ENCODE measurements at places on chromosomes 12 and 14.

DNA sequence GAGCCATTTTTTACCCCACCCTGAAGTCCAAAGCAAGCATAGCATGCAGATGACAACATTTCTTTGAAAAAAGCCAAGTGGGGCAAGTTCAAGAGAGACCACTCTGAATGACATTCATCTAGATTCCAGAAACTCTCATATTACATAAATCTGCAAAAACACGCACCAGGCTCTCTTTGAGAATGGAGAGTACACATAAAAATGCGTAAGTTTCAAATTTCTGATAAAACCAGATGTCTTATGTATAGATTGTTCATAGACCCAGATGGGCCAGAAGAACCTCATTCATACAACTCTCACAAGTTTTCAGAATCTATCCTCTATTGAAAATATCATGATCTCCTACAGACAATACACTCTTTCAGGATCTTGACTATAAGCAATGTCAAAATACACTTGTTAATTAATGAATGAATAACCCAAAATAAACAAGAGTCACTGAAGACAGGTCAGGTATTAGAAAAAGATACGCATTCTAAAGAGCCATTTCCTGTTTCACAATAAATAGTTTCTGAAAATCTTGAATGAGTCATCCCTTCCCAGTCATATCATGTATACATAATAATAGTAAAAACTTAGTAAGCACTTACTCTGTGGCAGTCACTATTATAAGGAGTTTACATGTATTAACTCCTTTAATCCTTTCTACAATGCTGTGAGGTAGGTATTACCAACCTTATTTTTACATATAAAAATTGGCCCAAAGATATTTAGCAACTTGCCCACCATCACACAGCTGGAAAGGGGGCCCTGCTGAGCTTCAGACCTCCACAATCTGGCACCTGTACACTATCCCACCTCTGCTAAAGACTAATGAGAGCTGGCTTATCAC lies 72.0 kb downstream of the PPP2R5E start:
- DNase-seq, result no peak

DNA sequence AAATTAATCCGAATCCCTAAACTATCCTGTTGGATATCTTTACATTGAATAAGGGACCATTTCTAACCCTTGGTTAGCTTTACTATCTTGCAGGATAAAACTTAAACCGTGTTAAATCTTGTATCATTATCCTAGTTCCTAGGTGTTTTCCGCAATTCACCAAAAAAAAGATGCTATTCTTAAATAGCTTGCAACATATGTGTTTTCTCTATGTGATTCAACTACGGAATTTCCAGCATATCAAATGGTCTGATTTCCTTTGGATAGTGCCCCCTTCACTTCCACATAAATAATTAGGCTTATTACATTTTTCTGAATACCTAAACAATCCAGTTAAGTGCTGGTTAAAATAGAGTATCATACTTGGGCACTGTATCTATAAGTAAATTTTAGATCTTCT lies 130.3 kb downstream of the ITPR2 start:
- DNase-seq, result no peak

- DNase-seq, result no peak
Measured at GRCh38 chr12:57985685-57986084, 44.3 kb downstream of the ATP23 start.

DNA sequence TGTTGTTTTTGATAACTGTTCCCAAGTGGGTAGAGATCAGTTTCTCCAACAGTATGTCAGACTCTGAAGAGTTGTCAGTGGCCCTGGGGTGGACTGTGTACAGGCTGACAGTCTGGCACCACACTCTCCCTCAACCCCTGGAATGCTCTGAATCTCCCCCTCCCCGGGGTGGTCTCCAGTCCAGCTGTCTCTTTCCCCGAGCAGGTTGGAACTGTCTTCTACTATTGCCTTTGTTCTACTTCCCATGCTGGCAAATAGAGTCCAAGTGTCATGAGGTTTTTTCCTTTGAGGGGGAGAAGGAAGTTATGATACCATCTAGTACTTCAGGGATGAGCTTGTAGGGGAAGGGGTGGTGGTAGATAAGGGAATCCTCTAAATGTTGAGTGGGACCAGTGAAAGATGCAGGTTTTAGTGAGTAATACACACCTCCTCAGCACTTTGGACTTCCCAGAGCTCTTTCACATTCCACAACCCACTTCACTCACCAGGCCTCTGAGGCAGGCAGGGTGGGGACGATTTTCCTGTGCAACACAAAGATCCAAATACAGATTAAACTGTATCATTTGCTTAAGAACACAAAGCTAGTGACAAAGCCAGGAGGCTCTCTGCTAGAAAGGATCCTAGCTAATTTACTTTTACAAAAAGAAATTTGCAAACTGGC lies 170.7 kb upstream of the GZMB start:
- no peak for DNase-seq

GRCh38 chr12:13167226-13167625 lies 29.3 kb upstream of the EMP1 start:
- no peak for DNase-seq

DNA sequence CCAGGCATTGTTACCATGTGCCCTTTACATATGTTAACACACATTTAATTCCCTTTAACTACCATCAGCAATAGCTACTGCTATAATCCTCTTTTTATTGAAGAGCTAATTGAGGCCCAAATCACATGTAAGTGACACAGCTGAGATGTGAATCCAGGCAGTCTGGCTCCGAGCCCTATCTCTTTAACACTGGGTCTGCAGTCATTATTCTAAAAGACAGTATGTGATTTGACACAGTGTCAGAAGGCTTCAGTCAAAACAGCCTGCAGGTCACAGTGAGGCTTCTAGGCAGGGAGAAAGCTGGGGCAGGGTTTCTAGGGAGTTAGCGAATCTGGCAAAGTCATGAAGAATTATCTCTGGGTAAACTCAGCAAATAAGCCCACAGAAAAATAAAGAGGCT lies 148.2 kb downstream of the KIF21A start:
- DNase-seq, result no peak

Measured in natural killer cell treated with Interleukin-12 subunit alpha and Interleukin-12 subunit beta and Interleukin-15 and Interleukin-18, amount 100 ng/mL, for 72 hours (primary cell).